Vagina (tissue), 2 donors: ENCODE measurements at places on chromosomes 5 and 9. TPM values are rescaled to one million over a fixed set of nuclear protein-coding genes. Genes with fewer than 3 reads are reported as not detected.

Gene TRPM6
- 9.1 TPM for total RNA-seq

Gene PCSK5
- total RNA-seq: 22.6 TPM

Gene PFN3
- total RNA-seq: not detected

Gene KIF4B
- total RNA-seq: not detected

Gene SLC35A4
- total RNA-seq: 21.4 TPM

Gene TMEM174
- not detected for total RNA-seq

Gene PAEP
- not detected for total RNA-seq

Gene VAV2
- 8.3 TPM for total RNA-seq

GRCh38 chr9:109940561-109940960 lies 160.6 kb downstream of the PALM2AKAP2 start:
- DNase-seq: no peak

GRCh38 chr5:61363401-61364114 lies 31.5 kb downstream of the ZSWIM6 start:
- DNase-seq: no peak

GRCh38 chr5:138177941-138178515 lies 402 bp downstream of the BRD8 start:
- DNase-seq: no peak

GRCh38 chr9:92720209-92720765 lies 44.3 kb downstream of the BICD2 start:
- DNase-seq: no peak

GRCh38 chr9:20524776-20525175 lies 97.5 kb downstream of the MLLT3 start:
- no peak for DNase-seq

DNA sequence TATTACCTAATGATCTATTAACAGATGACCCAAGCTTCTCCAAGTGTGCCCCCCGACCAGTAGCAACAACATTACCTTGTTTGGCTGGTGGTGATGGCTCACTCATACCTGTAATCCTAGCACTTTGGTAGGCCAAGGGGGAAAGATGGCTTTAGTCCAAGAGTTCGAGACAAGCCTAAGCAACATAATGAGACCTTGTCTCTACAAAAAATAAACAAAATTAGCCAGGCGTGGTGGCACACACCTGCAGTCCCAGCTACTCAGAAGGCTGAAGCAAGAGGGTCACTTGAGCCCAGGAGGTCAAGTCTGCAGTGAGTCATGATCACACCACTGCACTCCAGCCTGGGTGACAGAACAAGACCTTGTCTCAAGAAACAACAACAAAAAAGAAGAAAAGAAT lies 62.9 kb downstream of the GCNT1 start:
- no peak for DNase-seq

GRCh38 chr5:9156282-9156681 lies 389.6 kb downstream of the SEMA5A start:
- DNase-seq: no peak

- no peak for DNase-seq
Observed at GRCh38 chr5:126052120-126052519, 371.1 kb upstream of the GRAMD2B start.

DNA sequence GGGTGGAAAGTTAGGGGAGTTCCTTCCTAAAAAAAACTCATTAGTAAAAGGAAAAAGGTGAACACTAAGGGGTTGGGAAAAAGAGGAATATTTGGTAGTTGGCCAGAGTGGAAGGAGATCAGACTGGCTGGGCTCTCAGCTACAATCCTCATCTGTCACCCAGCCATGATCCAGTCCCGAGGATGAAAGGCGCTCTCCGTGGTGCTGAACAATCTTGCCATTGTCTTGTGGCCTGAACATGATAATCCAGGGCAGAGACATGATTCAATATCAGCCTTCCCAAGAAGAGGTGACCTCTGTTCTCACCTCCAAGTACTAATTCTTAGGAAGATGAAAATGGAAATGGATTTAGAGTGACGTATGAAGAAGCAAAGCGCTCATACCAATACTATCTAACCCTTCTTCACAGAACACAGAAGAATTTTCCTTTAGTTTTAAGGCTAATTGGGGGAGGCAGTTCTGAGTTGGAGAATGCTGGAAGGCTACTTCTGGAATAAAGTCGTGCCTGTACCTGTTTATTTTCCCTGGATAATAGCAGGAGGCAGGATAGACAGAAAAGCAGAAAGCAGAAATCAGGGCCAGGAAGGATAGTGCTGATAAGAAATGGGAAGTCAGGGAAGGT lies 36.6 kb upstream of the MYORG start:
- no peak for DNase-seq

DNA sequence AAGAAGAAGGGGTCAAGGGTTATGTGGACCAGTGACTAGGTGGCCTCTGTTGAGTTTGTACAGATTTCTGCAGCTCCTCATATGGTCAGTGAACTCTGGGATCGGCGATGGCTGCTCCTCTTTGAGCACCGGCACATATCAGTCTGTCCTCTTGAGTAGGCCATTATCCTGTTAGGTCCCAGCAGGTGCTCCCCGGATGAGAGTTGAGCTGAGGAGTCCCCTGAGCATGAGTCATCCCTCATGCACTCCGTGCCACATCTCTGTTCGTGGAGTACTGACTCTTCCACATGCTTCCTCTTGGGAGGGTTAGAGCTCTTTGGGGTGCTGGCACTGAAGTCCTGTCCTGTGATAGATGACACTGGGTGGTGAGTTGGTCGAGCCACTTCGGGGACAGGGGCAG lies 143.7 kb downstream of the PTTG1 start:
- no peak for DNase-seq

DNA sequence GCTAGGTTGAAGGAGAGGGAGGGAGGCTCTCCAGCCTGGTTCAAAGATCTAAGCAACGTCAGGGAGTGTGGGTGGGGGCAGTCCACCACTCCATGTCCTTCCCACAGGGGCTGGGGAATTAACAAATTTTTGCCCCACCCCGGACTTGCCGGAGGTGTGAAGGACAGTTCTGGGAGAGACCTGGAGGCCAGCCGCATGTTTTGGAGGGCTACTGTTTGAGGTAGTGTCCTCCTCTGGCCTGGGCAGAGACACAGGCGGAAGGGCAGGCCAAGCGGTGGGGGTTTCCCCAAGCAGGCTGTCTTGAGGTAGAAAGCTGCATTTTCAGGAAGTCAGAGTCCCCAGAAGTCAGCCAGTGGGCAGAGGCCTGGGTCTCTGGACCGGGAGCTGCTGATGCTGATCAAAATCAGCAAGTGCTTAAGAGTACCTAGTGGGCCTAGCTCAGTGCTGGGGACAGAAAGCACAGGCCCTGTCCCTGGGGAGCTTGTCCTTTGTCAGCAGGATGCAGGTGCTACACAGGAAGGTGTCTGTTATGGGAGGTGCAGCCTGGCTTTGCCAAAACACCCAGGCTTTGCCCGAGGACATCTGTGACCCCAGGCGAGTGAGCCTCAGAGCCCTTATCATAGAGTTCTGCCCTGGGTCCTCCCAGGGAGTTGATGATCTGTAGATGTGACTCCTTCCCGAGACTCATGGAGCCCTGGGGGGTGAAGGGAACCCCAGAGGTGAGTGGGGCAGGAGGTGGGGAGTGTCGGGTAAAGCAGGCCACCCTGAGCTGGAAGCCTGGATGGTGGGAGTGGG lies 18.5 kb downstream of the JADE2 start:
- DNase-seq: no peak

GRCh38 chr5:31717561-31717960 lies 78.6 kb downstream of the PDZD2 start:
- DNase-seq: no peak

DNA sequence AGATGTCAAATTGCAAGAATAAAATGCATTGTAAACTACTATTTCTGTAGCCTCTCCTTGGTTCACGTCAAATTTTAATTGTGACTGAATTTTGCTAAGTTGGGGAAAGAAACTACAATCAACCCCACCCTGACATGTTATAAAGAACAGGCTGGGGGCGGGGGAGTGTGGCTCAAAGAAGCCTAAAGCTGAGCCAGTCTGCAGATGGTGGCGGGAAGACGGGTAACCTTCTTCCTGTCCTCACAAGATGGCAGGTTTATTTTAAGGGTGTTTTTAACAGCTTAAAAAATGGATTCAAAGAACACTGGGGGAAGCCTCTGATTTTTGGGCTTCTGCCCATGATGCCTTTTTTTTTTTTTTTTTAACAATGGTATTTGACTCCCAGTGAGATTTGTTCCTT lies 68.5 kb upstream of the MELK start:
- DNase-seq: no peak

DNA sequence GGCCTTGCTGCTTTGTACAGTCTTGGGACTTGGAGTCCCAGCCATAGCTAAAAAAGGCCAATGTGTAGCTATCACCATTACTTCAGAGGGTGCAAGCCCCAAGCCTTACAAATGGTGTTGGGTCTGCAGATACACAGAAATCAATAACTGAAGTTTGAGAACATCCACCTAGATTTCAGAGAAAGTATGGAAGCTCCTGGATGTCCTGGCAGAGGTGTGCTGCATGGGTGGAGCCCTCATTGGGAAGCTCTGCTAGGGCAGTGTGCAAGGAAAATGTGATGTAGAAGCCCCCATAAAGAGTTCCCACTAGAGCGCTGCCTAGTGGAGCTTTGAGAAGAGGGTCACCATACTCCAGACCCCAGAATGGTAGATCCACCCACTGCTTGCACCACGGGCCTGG lies 626.7 kb upstream of the COX7C start:
- no peak for DNase-seq

GRCh38 chr5:172554562-172554961 lies 86.5 kb upstream of the NEURL1B start:
- no peak for DNase-seq
